Non-pigmented ciliary epithelial cell (primary cell): ENCODE measurements at places on chromosomes 1 and 21.
A peak's percentile ranks its signal among the peaks of the same experiment; 100 is the strongest.

DNA sequence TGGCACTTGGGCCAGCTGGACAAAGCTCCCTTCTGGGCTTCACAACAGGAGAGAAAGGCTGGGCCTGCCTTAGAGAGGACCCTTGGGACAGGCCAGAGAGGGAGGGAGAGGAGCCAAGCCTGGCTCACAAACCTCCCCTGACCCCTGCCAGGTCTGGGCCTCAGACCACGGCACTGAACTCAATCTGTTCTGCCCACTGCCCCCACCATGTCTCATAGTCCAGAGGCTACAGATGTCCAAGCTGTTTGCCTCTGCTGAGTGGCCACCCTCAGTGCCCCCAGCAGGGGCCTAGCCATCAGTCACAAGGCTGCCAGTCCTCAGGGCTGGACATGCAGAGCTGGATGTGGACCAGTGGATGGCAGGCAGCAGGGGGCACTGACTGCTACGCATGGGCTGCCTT, 13.0 kb upstream of the DMBX1 start:
- no peak for DNase-seq

GRCh38 chr1:205832326-205832751, 17.6 kb downstream of the PM20D1 start:
- DNase-seq, result no peak

- peak; percentile 14 for DNase-seq
Observed at GRCh38 chr1:15214527-15214926, 32.5 kb upstream of the FHAD1 start.

- no peak for DNase-seq
Observed at GRCh38 chr1:6962996-6963911, 178.0 kb downstream of the CAMTA1 start.

DNA sequence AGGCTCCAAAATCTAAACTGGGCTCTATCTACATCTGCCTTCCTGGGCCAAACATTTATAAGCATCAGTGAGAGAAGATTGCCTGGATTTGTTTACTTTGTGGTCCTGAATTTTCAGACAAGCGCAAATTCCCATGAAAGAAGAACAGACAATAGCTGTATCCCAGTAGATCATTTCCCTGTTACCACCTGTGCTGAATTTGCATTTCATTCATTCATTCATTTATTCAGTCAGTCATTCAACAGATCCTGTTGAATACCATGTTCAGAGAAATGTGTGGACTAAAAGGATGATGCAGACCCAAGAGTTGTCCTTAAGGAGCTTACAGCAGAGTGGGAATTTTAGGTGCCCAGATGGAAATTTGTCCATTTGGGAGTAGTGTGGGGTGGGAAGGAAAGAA, 2.2 kb downstream of the PGM1 start:
- no peak for DNase-seq
